NCI-H1105 treated with DMSO at 0.1 percent for 48 hours (cell line): ENCODE measurements at places on chromosomes 11 and 22.

DNA sequence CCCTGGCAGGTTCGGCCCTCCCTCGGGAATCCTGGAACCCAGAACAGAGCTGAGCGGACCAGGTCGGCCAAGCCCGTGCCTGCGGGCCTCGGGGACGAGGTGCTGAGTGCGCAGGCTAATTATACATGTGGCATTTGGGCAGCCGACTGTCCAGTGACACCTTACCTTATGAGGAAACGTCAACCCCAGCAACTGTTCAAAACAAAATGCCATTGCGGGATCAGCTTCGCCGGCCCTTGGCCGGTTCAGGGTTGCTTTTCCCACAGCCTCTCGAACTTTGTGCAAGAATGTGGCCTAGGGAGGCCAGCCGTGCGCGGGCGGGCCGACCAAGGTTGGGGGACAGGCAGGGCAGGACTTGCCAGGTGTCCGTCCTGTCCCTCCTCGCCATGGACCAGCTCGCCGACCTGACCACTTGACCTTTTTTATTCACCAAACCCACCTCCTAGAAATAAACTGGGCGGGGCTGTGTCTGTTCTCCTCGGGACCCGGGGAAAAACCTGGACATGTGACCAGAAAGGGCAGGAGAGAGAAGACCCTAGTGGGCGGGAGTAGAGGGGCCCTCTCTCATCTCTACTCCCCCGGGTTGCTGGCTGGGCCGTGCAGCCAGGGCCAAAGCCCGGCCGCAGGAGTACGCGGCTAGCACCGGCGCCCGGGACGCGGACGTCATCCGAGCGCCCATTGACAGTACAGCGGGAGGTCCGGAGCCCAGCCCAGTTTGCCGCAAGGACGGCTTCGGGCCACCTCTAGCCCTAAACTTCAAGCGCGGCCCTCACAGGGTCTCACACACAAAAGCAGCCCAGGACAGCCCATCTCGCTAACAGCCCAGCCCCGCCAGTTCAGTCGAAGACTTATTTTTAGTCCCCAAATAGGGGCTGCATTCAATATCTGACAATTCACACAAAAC lies 134.3 kb upstream of the C11orf58 start:
- DNase-seq: no peak

- no peak for DNase-seq
Measured at GRCh38 chr11:96111308-96111707, 187.4 kb upstream of the MTMR2 start.

- peak; percentile 79 for DNase-seq
Measured at GRCh38 chr11:36803084-36803483, 205.0 kb upstream of the RAG2 start.

- no peak for DNase-seq
Measured at GRCh38 chr11:93536101-93536861, 6.9 kb downstream of the SMCO4 start.

DNA sequence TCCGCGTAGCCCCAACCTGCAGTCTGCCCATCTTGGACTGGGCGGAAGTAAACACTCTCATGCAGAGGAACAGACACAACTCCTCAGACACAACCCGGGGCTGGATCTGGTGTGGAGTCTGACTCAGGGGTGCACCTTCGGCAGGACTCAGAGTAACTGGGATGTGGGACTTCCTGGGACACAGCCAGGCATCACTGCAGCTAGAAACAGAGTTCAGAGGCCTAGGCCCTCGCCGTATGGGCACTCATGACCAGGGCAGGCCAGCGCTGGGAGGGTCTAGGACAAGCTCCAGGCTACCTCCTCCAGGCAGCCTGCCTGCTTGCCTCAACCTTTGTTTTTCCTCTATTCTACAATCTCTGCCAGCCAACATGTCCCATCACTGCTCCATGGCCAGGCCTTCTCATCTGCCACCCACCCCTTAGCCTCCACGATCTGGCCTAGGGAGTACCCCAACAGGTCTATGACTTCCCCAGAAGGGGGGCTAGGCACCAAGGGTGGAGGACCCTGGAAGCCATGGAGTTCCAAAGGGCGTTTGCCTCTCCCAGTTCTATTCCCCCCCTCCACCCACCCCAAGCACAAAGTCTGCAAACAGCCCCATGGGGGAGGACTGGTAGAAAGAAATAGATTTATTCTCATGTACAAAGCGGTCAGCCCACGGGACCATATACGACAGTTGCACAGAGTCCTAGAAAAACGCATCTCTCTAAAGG lies 98.5 kb downstream of the PDE2A start:
- DNase-seq: no peak

DNA sequence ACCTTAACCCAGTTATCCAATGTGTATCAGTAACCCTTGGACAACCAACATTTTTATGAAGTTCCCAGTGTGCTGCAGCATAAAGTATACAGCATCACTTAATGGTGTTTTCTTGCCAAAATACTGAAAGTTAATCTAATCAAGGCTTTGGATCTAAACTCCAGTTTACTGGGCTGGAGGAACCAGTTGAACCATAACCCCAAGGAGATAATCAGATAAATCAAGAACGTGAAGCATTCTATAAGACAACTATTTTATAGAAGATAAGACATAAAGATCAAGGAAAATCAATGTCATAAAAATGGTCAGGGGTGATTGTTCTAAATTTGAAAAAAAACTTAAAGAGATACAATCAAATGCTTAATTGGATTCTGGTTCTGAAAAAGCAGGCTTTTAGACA lies 2.3 kb upstream of the OSBP start:
- DNase-seq: no peak
